ENCODE measurements at places on chromosomes 1 and 21.

DNA sequence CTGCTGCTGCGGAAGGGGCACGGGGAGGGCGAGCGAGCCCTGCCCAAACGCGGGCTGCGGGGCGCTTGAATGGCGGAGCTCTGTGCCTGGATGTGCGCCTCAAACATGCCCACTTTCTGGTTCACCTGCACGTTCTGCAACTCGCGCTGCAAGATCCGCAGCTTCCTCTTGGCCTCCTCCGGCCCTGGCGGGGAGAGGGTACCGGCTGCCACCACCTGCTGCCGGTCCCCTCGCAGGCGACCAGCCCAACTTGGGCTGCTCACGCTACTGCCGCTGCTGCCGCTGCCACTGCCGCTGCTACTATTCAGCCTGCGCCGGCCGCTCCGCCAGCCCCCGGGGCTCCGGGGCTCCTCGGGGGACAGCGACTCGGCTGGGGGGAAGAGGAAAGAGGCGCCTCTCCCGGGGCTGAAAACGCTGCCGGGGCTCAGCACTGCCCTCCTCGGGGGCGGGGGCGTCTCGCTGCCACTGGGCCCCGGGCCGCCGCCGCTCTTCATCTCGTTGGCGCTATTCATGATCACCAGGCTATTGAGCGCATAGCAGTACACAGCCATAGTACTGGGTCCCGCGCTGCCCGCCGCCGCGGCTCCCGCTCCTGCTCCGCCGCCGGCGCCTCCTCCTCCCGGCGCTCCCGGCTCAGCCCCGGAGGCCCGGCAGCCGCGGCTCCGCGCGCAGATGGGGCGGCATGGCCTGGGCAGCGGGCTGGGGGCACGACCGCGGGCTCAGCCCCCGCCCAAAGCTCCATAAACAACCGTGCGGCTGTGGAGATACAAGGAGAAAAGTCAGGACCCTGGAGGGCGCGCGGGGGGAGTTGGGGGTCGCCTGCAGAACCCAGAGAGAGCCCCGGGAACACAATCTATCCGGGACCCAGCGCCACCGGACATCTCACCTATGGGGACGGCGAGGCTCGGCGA, 1.9 kb downstream of the ITPKB start:
- H3K4me3 ChIP-seq: peak overlapping the region; percentile 46
- H3K27me3 ChIP-seq: no peaks in the 10 kb centered on the region
- no peak overlapping the region for H3K27ac ChIP-seq
- DNase-seq: no peak
- H3K4me1 ChIP-seq: no peaks in the 10 kb centered on the region

GRCh38 chr1:237145379-237146135, 103.6 kb downstream of the RYR2 start:
- DNase-seq: no peak
- H3K4me3 ChIP-seq: no peak overlapping the region
- no peaks in the 10 kb centered on the region for H3K27me3 ChIP-seq
- no peak overlapping the region for H3K27ac ChIP-seq
- H3K36me3 ChIP-seq: no peaks in the 10 kb centered on the region

DNA sequence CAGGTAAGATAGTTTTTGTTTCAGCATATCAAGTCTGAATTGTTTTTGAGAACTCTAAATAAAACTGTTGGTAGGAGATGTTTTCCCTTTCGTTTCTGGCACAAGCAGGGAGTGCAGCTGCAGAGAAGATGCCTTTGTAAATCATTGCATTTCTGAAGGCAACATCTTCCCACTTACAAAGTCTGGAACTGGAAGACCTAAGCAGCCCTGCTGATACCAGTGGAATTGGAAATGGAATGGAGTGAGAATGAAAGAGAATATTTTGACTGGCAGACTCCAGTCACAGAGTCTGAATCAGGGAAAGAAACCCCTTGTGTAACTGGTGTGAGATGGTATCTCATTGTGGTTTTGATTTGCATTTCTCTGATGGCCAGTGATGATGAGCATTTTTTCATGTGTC, 815.6 kb downstream of the LTN1 start:
- H3K27me3 ChIP-seq: no peaks in the 10 kb centered on the region
- H3K36me3 ChIP-seq: no peaks in the 10 kb centered on the region
- no peak overlapping the region for H3K27ac ChIP-seq
- no peak overlapping the region for H3K4me3 ChIP-seq

- no peak for DNase-seq
- H3K4me1 ChIP-seq: peaks cover 65% of the 10 kb centered on the region
- H3K4me3 ChIP-seq: no peak overlapping the region
- H3K27me3 ChIP-seq: no peaks in the 10 kb centered on the region
- H3K27ac ChIP-seq: peak overlapping the region; percentile 98
Observed at GRCh38 chr1:16180291-16180824, 24.5 kb upstream of the EPHA2 start.

GRCh38 chr1:239803781-239804180, 287.9 kb upstream of the FMN2 start:
- H3K27ac ChIP-seq: no peak overlapping the region
- no peak for DNase-seq
- no peaks in the 10 kb centered on the region for H3K36me3 ChIP-seq

DNA sequence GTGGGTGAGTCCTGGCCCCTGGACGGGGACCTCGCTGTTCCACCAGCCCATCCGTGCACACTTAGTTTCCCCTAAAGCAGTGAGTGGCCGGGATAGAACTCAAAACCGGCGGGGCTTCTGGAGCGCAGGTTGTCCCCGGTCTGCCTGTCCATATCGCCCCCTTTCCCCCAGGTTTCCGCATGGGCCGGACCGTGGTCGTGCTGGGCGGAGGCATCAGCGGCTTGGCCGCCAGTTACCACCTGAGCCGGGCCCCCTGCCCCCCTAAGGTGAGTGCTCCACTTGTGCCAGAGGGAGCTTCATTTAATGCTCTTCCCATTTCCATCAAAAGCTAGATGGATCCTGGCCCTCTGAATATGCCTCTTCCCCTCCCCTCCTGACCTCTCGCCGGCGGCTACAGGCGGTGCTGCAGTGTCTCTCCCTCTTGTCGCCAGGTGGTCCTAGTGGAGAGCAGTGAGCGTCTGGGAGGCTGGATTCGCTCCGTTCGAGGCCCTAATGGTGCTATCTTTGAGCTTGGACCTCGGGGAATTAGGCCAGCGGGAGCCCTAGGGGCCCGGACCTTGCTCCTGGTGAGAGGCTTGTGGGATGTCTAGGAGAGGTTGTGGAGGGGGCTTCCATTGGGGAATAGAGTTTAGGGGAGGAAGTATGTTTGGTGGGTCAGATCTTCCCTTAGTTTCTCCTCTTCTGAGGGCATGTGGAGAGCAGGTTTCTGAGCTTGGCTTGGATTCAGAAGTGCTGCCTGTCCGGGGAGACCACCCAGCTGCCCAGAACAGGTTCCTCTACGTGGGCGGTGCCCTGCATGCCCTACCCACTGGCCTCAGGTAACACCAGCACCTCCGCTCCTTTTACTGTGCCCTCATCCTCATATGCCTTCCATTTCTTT, 683 bp downstream of the PPOX start:
- peaks cover 26% of the 10 kb centered on the region for H3K36me3 ChIP-seq
- DNase-seq: no peak
- peak overlapping the region; percentile 28 for H3K27ac ChIP-seq
- no peaks in the 10 kb centered on the region for H3K4me1 ChIP-seq

DNA sequence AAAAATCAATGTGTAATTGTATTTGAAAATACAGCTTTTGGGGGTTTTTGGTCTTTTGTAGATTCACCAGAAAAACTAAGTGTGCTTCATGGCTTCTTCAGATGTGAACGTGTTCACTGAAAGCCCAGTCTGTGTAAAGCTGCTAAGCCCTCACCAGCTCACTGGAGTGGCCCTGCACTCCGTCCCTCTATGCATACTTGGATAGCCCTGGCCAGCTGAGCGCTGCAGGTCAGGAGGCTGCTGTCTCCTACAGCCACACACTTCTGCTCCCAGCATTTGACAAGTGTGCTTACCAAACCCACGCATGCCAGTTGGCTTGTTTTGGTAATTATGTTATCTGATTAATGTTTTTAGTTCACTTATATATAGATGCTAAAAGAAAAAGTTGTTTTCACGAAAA, 163.5 kb downstream of the TLR5 start:
- H3K36me3 ChIP-seq: no peaks in the 10 kb centered on the region
- no peak for DNase-seq
- H3K4me3 ChIP-seq: no peak overlapping the region
- no peaks in the 10 kb centered on the region for H3K4me1 ChIP-seq

- no peak overlapping the region for H3K4me3 ChIP-seq
- no peak for DNase-seq
- H3K27me3 ChIP-seq: no peaks in the 10 kb centered on the region
- H3K27ac ChIP-seq: no peak overlapping the region
- no peaks in the 10 kb centered on the region for H3K4me1 ChIP-seq
- H3K36me3 ChIP-seq: no peaks in the 10 kb centered on the region
Observed at GRCh38 chr1:245232931-245233330, 78.1 kb downstream of the KIF26B start.

- no peak overlapping the region for H3K27ac ChIP-seq
- H3K36me3 ChIP-seq: no peaks in the 10 kb centered on the region
- H3K27me3 ChIP-seq: no peaks in the 10 kb centered on the region
- no peak for DNase-seq
Observed at GRCh38 chr1:101338714-101339430, 102.1 kb downstream of the S1PR1 start.

DNA sequence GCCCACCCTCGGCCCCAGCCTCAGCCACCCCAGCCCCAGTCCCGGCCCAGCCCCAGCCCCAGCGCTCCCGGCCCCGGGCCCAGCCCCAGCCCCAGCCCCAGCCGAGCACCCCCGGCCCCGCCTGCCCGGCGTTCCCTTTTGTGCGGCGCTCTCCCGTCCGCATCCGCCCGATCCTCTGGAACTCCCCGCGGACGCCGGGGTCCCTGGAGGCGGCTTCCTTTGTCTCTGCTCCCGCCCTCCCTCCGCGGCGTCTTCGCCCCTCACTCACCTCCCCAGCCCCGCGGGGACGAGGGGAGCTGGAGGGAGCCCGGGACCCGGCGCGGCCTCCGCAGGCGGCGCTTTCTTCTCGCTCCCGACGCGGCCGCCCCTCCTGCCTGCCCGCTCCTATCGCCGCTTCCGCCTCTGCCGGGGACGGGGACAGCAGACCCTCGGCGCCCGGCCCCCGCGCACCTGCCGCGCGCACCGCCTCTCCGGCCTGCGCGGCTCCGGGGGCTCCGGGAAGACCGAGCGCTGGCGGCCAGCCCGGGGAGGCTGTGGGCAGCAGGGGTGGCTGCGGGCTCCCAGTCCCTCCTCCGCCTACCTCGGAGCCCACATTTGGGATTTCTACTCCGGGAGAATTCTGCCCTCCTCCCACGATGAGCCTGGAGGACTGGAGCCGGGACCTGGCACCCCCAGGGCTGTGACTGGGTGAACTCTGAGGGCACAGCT, 14.0 kb downstream of the AGRN start:
- no peak overlapping the region for H3K4me3 ChIP-seq
- peaks cover 23% of the 10 kb centered on the region for H3K36me3 ChIP-seq
- H3K27ac ChIP-seq: no peak overlapping the region
- H3K4me1 ChIP-seq: no peaks in the 10 kb centered on the region
- DNase-seq: no peak

DNA sequence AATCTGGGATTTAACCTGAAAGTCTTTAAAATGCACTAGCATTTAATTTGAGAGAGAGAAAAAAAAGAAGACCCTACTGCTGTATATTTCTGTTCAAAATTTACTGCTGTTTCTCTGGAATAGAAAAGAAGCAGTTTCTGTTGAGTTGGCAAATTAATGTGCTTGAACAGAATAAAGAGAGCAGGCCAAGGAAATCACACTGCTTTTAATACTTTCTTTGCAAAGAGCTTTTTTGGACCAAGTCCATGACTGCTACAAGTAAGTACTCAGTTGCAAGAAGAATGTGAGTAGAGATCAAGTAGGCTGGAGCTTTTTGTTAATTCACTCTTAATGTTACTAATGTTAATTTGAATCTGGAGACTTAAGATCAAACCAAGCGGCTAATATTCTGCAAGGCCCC, 336.2 kb upstream of the SGIP1 start:
- DNase-seq: no peak
- H3K27me3 ChIP-seq: no peaks in the 10 kb centered on the region
- no peak overlapping the region for H3K27ac ChIP-seq
- H3K36me3 ChIP-seq: no peaks in the 10 kb centered on the region

DNA sequence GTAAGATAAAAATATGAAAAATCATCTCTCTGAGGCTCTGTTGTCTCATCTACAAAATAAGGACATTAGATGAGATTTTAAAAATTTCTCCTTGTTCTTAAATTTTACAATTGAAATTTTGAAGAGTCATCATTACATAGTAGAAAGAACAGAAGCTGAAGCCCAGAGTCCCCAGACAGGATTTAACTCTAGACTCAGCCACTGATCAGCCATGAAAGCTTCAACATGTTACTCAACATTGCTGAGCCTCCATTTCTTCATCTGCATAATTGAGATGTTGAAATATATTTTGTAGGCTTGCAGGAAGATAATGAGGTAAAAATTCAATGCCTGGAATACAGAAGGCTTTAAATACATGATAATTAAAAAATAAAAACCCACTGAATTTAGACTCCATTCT, 633.3 kb downstream of the LMO4 start:
- peaks cover 14% of the 10 kb centered on the region for H3K4me1 ChIP-seq
- no peak overlapping the region for H3K27ac ChIP-seq
- no peak for DNase-seq
- no peaks in the 10 kb centered on the region for H3K27me3 ChIP-seq
- H3K36me3 ChIP-seq: no peaks in the 10 kb centered on the region

GRCh38 chr1:156638189-156638985, 3.5 kb upstream of the BCAN start:
- H3K27me3 ChIP-seq: peaks cover 76% of the 10 kb centered on the region
- no peak overlapping the region for H3K4me3 ChIP-seq
- H3K27ac ChIP-seq: no peak overlapping the region
- no peak for DNase-seq

DNA sequence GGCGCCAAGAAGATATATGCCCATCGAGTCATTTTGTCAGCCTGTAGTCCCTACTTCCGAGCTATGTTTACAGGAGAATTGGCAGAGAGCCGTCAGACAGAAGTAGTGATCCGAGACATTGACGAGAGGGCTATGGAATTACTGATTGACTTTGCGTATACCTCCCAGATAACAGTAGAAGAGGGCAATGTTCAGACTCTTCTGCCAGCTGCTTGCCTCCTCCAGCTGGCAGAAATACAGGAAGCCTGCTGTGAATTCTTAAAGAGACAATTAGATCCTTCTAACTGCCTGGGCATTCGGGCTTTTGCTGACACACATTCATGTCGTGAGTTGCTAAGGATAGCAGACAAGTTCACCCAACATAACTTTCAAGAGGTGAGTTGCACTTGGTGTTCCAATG, 19.1 kb downstream of the KLHL20 start:
- DNase-seq: no peak
- H3K27me3 ChIP-seq: no peaks in the 10 kb centered on the region
- H3K4me3 ChIP-seq: no peak overlapping the region
- H3K4me1 ChIP-seq: no peaks in the 10 kb centered on the region
- peaks cover 14% of the 10 kb centered on the region for H3K36me3 ChIP-seq
- H3K27ac ChIP-seq: no peak overlapping the region

DNA sequence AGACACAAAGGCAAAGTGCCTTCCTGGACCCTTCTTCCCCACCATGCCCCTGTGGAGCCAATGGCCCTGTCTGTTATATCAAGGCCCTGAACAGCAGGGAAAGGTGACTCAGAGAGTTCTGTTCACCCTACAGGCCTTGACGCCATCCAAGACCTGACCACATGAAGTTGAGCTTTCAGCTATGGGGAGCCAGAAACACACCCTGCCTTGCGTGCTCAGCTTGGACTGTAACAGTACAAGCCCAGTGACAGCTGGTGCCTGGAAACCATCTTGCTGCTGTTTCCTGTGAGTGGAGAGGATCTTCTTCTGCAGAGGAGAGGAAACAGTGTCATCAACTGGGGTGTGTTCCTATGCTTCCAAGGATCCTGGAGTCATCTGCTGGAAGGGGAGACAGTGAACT, 165.0 kb upstream of the IRF2BP2 start:
- peaks cover 13% of the 10 kb centered on the region for H3K4me1 ChIP-seq
- no peaks in the 10 kb centered on the region for H3K27me3 ChIP-seq
- H3K36me3 ChIP-seq: no peaks in the 10 kb centered on the region
- H3K4me3 ChIP-seq: no peak overlapping the region
- DNase-seq: no peak
- H3K27ac ChIP-seq: no peak overlapping the region
